Hematopoietic multipotent progenitor cell treated with erythropoietin and hydrocortisone succinate and interleukin-3 and kit ligand, for 8 days (in vitro differentiated cells): ENCODE measurements at places on chromosomes 11 and 22.
A peak's percentile ranks its signal among the peaks of the same experiment; 100 is the strongest.

DNA sequence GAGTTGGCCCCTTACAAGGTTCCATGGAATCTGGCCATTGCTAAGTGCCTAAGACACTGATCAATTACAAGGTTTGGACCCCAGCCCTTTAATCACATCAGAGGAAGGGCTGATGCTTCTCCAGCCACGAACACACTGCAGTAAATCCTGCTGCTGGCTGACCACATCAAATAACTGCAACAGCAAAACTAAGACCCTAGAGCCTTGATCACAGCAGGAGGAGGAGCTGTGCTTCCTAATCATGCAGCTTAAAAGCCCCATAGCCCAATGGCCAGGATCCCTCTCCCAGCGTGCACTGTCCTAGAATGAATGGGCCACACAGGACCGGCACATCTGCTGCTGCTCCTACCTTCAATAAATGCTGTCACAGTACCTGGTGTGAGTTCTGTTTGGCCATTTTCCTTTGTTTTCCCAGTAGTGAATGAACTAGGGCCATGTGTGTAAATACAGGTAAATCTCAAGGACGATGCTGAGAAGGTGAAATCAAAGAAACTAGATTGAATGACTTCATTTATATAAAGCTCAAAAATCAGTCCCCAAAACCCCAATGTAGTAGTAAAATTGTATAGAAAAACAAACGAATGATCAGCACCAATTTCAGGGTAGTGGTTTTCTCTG lies 12.7 kb downstream of the ZP1 start:
- DNase-seq, result no peak

DNA sequence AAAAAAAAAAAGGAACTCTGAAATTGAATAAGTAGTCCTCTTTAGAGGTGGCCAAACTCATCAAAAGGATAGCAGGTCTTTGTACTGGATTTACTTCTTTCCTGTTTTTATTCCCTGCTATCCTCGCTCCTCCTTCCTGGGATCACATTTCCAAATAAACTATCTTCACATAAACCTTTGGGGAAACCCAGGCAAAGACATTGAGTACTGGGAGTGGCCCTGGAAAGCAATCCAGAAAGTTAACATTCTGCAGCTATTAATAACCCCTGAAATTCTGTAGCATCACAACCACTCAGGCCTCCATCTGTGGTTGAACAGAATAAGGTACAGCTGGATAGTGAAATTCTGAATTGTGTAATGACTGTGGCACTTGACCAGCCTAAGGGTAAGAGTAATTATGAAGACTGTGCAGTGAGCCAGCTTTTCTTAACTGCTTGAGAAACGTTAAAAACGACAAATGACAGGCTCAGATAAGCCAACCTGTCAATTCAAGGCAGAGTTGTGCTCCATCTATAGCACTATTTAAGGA lies 58.8 kb downstream of the ISX start:
- no peak for DNase-seq

DNA sequence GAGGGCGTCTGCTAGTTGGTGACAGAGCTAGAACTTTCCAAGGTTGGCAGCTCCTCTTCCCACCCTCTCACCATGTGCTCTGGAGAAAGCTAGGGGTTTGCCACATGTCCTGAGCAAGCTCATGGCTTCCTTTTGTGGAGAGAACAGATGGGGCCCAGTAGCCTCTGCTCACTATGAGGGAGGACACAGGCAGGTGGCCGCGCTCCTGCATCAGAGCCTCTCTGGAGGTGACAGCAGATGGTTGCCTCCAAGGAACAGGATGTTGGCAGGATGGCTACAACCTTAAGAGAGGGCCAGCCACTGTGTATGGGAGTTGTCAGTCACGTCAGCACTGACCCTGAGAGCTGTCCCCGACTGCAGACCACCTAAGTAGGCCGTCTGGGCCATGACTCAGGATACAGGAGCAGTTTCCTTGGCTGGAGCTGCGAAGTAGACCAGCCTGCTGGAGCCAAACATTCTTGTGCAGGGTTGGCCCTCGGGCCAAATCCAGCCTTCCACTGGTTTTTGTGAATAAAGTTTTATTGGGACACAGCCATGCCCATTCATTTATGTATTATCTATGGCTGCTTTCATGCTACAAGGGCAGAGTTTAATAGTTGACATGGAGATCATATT lies 28.0 kb downstream of the SGSM1 start:
- no peak for DNase-seq

GRCh38 chr11:1402355-1403077 lies 12.8 kb downstream of the BRSK2 start:
- no peak for DNase-seq

DNA sequence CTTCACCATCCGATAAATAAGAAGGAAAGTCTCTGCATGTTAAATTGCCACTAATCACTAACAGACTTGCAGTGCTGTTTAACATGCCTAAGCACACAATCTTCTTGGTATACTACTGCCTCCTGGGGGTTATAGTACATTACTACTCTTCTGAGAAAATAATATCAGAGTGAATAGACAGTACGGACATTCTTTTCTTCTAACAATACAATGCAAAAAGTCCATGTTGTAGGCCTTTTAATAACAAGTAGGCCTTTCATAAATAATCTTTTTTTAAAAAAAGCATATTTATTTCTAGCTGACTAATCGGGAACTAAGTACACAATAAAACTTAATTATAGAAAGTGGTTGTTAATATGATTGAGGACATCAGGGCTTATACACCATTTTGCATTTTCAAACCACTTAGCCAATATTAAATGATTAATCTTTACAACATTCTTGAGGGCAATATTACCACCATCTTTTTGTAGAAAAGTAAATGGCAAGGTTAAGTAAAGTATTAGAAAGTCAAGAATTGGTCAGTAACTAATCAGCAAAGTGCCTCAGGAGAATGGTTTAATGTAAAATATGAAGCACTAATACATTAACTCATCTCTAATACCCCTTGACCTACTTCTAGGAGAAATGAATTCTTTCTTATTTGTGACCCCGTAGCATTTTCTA lies 84.7 kb downstream of the TTC28 start:
- DNase-seq, result peak; percentile 83

- DNase-seq, result no peak
These were observed 293.7 kb downstream of the DDX10 start for GRCh38 chr11:108958368-108959104.

DNA sequence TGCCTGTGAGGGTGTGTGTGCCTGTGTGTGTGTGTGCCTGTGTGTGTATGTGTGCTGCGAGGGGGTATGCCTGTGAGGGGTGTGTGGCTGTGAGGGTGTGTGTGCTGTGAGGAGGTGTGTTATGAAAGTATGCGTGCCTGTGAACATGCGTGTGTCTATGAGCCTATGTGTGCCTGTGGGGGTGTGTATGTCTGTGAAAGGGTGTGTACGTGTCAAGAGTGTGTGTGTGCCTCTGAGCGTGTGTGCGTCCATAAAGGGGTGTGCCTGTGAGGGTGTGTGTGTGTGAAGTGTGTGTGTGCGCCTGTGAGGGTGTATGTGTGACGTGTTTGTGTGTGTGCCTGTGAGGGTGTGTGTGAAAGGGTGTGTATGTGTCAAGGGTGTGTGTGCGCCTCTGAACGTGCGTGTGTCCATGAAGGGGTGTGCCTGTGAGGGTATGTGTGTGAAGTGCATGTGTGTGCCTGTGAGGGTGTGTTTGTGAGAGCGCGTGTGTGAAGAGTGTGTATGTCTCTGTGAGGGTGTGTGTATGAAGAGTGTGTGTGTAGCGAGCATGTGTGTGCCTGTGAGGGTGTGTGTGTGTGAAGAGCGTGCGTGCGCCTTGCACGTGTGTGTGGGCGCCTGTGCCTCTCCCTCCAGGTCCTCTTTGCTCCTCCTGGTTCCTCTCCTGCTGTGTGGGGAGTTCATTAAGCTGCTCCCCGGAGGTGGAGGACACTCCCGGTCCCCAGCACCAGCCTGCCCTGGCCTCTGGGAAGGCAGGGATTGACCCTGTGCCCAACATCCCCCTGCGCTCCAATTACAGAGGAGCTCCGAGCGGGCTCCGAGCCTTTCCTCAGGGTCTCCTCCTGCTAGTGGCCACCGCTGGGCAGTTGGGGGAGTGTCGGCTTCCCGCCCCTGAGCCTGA lies 53.3 kb downstream of the CACNA1I start:
- no peak for DNase-seq
